Nucleus accumbens (tissue), 56 donors: ENCODE measurements at places on chromosomes 16 and 17.

- no peak for DNase-seq
These were observed 2.3 kb downstream of the LRRC3C start for GRCh38 chr17:39929646-39930407.

DNA sequence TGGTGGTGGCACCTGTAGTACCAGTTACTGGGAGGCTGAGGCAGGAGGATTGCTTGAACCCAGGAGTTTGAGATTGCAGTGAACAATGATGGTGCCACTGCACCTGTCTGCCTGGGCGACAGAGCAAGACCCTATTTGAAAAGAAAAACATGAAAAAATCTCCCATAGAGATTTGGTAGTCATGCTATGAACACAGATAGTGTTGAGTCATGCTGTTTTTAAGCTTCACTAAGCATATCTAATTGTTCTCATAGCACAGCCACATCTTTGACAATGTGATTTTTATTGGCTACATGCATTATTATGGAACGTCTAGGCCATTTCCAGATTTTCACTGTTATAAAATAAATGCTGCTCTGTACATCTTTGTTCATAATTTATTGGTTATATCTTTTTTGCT is 6.0 kb downstream of the IL34 start:
- DNase-seq: no peak

GRCh38 chr16:48057048-48057447 is 98.7 kb downstream of the ABCC12 start:
- DNase-seq: no peak

GRCh38 chr17:14622615-14623101 is 321.8 kb downstream of the HS3ST3B1 start:
- no peak for DNase-seq
